Pancreas (tissue), 10 donors: ENCODE measurements at places on chromosomes 7 and 10. TPM values are rescaled to one million over a fixed set of nuclear protein-coding genes. Genes with fewer than 3 reads are reported as not detected.

- DNase-seq: no peak
- no peak overlapping the region for H3K27ac ChIP-seq
- H3K36me3 ChIP-seq: no peaks in the 10 kb centered on the region
- no peak overlapping the region for H3K4me3 ChIP-seq
- H3K4me1 ChIP-seq: no peaks in the 10 kb centered on the region
Measured at GRCh38 chr10:48627984-48628609, 23.2 kb upstream of the ARHGAP22 start.

Gene MSMB
- total RNA-seq: not detected

DNA sequence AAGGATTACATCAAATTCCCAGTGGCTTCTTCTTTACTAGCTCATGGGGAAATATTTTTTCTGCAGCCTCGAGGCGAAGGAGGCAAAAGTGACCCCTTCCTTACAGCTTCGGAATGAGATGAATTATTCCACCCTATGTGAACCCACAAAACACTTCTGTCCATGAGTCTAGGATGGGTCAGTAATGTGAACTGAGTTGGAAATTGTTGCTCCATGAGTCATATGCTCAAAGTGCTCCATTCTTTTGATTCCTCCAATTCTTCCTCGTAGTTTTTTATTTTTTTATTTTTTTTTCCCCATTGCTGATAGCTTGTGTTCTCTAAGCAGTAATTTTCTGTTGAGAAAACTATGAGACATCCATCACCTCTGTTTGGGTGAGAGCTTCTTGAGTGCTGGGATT, 31.7 kb upstream of the FAM204A start:
- no peak for DNase-seq
- no peaks in the 10 kb centered on the region for H3K27me3 ChIP-seq
- H3K4me3 ChIP-seq: no peak overlapping the region
- H3K4me1 ChIP-seq: no peaks in the 10 kb centered on the region
- no peak overlapping the region for H3K27ac ChIP-seq
- no peaks in the 10 kb centered on the region for H3K36me3 ChIP-seq

DNA sequence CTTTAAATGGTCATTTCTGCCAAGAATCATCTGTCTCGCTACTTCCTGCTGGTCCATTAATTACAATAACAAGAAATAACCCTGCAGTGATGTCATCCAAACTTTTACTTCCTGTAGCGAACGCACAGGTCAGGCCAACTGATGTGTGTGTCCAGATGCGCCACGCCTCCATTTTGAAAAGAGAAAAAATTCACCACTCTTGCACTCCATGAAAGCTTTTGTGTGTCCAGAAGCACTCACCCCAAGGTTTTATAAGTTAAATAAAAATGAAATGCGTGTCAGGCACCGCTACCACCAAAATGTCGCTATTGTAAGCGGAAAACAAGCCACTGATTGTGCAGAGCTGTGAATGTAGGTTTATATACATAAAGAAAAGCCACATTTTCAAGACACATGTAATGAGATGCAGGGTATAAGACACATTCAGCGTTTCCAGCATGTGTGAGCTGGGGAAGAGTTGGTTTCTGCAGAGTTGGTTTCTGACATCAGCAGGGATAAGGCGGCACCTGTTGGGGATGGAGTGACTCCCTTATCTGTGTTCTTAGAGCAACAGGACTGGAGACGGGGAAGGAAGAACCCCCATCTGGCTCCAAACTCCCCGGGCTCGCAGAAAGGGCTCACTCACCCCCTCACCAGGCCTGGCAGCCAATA, 83.3 kb downstream of the CTBP2 start:
- H3K36me3 ChIP-seq: peaks cover 10% of the 10 kb centered on the region
- H3K27me3 ChIP-seq: no peaks in the 10 kb centered on the region
- H3K4me1 ChIP-seq: peaks cover 10% of the 10 kb centered on the region
- H3K4me3 ChIP-seq: no peak overlapping the region

Gene HOXA10
- total RNA-seq: not detected
